ENCODE measurements at places on chromosomes 11 and 22.

DNA sequence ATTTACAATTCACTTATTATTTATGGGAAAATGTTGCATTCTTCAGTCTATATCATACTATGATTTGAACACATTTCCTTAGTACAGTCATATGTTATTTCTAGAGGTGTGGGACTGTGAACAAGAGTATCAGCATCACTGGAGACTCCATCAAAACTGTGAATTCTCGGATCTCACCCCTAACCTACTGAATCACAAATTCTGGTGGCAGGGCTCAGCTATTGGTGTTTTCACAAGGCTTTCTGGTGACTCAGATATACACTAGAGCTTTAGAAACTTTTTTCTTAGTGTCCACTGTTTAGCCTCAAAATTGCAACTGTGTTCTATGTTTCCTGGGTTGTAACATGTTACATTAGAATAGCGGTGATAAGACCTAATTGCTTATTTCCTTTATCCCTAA lies 352.9 kb upstream of the DDI1 start:
- no peak for DNase-seq

- no peak for DNase-seq
Measured at GRCh38 chr22:30040499-30041260, 39.6 kb upstream of the HORMAD2 start.

DNA sequence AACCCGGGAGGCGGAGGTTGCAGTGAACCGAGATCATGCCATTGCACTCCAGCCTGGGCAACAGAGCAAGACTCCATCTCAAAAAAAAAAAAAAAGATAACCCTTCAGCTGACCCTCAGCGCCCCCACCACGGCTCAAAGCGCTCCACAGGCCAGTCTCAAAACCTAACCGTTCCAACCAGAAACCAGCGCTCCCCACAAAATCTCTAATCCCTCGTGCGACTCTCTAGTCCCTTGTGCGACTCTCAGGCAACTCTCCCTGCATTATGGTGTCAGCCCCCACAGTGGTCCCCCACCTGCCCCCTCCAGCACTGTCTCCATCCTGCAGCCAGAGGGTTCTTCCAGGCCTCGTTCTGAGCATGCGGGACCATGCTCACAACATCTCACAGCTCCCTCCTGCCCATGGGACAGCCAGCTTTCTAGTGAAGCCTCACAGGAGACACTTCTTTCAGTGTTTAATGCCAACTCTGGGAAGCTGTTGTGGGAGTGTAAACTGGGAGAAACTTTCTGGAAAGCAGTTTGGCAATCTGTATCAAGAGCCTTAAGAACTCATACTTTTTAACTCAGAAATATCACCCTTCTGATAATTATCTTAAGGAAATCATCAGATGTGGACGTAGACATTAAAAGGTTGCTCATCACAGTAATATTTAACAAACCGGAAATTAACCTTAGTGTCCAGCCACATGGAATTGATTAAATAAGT lies 4.2 kb upstream of the RASGRP2 start:
- no peak for DNase-seq

DNA sequence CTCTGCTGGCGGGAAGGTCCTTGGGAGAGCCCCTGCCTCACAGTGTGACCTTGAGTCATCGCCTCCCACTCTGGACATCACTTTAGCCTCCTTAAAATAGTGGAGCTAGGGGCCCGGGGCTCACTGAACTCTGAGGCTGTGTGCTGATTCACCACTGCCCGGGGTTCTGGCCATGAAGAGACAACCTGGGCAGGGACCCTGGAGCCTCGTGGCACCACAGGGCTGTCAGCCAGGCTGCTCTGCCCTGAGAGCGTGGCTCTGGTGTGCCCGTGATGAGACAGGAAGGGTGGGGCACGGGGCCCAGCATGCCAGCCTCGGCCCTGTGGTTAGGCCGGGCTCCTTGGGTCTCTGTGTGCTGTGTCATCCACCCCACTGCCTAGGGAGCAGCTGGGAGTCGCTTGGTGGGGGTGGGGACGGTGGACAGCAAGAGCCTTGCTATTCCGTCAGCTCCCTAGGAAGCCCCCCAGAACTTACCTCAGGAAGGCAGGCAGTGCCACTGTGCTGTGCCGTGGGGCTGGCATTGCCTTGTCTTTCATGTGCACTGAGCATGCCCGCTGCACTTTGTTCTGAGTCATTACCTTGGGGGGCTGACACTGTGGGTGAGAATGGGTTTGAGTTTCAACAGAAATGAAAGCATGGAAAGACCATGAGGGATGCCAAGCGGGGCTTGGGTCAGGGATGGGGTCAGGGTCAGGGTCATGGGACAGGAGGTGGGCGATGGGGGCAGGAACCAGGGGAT lies 31.7 kb downstream of the TPCN2 start:
- no peak for DNase-seq

DNA sequence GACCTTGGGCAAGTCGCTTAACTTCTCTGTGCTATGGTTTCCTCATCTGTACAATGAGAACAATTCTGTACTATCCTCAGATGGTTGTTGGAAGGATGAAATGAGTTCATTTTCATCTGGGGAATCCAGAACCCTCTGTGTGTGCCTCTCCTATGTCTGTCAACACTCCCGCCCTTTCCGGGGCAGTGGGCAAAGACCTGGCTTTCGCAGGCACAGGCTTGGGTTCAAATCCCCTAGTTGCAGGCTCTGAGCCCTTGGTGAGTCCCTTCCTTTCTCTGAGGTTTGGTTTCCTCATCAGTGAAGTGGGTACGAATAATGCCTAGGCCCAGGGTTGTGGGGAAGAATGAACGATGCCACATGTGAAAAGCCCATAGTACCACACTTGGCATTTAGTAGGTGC lies 6.0 kb downstream of the PNPLA5 start:
- no peak for DNase-seq

- DNase-seq, result no peak
Measured at GRCh38 chr11:102486584-102486983, 34.0 kb upstream of the TMEM123 start.

DNA sequence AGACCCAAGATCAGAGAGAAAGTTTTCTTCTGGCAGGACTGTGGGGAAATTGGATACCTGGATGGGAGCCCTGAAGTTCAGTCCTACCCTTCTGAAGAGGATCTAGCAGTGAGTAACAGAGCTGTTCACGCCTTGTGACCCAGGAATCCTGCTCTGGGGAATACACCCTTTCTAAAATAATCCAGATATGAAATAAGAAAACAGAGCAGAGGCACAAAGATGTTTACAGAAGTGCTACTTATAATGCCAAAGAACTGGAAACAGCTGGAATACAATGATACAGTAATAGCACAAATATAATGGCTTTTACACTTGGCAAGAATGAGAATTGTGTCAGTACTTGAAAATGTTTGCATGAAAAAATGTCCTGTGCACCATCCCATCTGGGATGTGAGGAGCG lies 304.0 kb upstream of the NARS2 start:
- DNase-seq, result no peak

GRCh38 chr11:134705858-134706257 lies 293.8 kb upstream of the B3GAT1 start:
- no peak for DNase-seq

DNA sequence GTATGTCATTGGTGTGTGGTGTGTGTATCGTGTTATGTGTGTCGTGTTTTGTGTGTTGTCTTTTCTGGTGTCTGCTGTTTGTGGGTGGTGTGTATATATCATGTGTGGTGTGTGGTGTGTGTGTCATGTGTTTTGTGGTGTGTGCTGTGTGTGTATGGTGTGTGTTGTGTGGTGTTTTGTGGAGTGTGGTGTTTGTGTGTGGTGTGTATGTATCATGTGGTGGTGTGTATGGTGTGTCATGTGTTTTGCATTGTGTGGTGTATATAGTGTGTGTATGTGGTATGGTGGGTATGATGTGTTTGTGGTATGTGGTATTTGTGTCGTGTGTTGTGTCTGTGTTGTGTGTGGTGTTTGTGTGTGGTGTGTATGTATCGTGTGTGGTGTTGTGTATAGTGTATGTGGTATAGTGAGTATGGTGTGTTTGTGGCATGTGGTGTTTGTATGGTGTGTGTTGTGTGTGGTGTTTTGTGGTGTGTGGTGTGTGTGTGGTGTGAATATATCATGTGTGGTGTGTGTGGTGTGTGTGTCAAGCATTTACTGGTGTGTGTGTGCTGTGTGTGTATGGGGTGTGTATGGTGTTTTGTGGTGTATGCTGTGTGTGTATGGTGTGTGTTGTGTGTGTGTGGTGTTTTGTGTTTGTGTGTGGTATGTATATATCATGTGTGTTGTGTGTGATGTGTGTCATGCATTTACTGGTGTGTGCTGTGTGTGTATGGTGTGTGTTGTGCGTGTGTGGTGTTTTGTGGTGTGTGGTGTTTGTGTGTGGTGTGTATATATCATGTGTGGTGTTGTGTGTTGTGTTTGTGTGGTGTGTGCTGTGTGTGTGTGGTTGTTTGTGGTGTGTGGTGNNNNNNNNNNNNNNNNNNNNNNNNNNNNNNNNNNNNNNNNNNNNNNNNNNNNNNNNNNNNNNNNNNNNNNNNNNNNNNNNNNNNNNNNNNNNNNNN lies 12.7 kb downstream of the PIM3 start:
- no peak for DNase-seq

DNA sequence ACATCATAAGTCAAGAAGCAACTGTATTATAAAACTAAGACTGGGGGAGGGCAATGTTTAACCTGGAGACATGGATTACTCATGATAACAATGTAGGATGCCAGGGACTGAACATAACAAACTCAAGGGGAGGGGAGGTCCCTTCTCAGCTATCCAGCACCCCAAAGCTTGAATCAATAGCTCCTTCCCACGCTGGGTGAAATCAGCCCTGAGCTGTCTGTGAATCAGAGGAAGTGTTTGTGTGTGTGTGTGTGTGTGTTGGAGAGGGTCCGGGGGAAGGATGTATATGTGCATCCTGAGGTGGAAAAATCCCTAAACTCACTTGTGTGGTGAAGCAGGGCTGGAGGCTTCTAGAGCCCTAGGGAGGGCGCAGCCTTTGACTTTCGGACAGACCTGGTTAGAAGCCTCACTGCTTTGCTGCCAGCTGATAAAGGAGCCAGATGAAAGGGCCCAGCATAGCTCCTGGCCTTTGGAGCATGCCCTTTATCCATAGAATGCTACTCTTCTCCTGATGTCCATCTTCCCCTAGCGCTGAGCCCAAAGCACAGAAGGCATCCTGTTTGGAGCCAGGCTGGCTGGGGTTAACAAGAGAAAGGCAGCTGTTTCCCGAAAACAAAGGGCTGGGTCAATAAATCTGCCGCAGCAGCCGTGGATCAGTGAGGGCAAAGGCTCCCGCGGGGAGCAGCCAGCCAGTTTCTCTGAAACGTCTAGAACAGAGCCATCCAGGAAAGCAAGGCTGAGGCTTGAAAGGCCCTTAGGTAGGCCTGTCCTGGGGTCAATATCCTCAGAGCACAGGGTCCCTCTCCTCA lies 35.8 kb downstream of the TNKS1BP1 start:
- DNase-seq, result no peak

- no peak for DNase-seq
Measured at GRCh38 chr22:30680991-30681770, 13.5 kb upstream of the OSBP2 start.

GRCh38 chr11:57303280-57303989 lies 21.3 kb downstream of the TNKS1BP1 start:
- DNase-seq, result no peak

GRCh38 chr11:20584093-20584774 lies 15.2 kb upstream of the SLC6A5 start:
- no peak for DNase-seq

DNA sequence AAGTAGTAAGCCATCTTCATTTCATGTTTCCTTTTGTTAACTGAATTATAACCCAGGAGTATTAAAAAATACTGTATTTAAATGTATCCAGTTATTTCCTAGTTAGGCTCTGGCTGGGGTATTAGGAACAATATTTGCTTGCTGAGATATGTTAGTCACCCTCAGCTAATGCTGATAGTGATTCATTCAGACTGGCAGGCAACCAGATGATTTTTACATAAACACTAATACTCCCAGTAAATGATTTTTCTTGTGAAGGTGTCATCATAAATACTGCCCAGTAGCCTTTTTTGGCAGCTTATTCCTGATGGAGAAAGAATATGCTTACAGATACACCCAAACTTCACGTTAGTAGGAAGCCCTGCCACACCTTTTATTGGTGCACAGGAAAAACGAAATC lies 8.1 kb downstream of the YWHAH start:
- DNase-seq, result no peak

DNA sequence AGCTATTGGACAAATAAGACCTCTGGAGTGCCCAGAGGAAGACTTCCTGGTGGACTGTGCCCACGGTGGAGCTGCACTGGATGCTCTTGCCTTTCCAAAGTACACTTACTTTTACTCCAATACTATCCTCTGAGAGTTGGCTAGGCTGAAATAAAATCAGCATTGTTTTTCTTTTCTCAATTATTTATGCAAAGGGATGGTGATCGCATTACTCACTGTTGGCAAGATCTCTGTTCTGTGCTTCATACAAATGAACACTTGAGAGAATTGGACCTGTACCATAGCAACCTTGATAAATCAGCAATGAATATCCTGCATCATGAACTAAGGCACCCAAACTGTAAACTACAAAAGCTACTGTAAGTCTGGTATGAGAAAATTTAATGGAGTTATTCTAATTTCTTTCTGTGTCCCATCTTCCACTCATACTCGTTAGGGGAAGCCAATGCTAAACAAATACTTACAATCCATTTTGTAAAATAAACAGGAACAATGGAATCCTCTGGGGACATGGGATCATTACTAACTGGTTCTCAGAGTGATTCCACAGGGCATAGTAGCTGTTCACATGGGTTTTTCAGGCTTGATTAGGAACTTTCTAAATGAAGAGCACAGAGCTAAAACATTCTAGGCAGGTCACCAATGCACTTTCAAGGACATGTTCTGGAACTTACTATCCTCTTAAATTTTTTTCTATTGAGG lies 26.3 kb downstream of the NLRP14 start:
- DNase-seq, result no peak

DNA sequence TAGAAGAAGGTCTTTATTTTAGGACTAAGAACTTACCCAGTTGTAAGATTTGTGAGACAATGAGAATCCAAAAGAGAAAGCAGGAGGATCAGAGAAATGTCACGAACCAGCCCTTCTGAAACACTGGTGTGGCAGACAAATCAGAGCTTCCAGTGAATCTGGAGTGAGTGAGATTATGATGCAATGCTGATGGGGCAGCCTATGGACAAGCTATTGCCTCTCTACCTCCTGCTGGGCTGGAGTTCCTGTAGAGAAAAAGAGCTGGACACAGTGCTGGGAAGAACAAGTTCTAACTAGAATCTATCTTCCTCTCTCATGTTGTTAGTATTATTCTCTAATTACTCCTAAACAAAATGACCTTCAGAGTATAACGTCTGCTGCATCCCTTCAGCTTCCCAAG lies 12.0 kb upstream of the ANO3 start:
- DNase-seq, result no peak

DNA sequence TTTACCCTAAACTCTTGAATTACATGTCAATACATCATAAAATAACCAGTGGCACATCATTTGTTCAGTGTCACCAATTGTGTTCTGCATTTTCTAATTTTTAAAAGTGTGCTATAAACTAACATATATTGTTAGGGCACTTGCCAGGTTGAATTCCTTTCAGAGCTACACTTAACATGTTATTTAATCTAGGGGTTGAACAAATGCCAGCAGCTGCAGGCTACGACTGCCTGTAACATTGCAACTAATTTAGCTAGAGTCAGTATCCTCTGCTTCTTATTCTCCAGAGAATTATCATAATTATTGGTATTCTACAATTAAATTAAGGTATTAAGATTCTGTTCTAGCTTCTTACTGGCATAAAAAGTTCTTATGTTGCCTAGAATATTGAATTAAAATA lies 46.4 kb upstream of the ARHGAP42 start:
- DNase-seq, result no peak
